ENCODE measurements at places on chromosomes 6 and 20.

DNA sequence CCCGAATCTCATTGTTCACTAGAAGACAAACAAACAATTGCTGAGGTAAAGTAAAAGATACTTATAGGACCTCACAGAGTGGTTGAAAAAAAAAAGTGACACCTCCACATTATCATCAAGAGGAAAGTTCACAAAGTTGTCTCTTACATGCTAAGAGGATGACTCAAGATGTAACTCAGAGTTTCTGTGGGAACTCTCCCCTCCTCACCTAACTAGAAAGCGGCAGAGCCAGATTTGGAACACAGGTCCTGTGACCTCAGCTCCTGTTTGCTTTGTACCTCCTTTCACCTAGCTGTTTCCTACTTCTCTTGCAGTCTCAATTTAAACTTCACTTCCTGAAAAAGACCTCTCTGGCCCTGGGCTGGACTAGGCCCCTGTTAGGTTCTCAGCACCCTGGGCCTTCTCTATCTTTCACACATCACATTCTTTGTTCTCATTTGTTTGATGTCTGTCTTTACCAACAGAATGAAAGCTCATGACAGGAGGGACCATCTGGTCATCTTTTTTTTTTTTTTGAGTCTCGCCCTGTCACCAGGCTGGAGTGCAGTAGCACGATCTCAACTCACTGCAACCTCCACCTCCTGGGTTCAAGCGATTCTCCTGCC, 60.8 kb downstream of the CD24 start:
- DNase-seq: no peak

GRCh38 chr6:31528307-31528777, 420 bp upstream of the MCCD1 start:
- DNase-seq: no peak

DNA sequence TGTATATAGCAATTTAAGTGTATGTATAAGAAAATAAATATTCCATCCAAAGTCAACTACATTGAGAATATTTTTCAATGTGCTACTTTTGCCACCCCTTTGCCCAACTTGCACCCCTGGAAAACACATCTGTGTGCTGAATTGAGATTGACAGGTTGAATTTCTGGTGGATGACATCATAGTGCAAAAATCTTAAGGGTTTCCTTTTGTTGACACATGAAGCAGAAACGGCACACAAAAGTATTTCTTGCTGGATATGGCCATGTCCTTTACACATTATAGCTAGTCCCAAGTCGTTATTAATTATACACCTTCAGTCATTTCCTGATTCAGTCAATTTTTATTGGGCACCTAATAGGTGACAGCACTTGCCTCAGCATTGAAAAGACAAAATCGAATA, 188.7 kb upstream of the FBXL4 start:
- DNase-seq: no peak

DNA sequence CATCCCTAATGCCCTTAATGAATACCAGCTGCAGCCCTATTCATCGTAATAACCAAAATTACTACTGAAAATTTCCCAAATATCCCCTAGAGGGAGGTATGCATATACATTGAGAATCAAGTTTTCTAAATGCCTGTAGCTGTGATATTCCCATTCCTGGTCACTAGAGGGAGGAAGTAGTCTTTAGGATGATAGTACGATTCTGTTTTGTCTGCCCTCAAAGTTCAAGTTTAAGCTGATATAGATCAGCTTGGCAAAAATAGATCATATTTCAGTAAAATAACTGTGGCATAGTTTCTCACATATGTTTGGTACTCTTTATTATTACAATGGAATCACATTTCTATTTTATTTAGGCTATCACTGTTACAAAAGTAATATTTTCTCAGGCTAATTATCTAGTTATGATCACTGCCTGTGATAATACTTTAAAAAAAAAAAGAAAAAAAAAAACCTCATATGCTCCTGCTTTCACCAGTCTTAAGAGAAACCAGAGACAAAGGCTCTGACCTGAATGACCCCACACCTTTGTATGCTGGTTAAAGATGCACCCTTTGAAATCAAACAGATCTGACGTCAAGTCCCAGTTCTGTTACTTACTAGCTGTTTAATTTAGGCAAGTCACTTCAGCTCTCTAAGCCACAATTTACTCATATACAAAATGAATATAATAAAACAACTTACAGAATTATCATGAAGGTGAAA, 11.0 kb downstream of the TSPYL1 start:
- no peak for DNase-seq

GRCh38 chr20:64044484-64045247, 4.8 kb downstream of the SOX18 start:
- DNase-seq: no peak

- no peak for DNase-seq
These were observed 27.4 kb downstream of the COL11A2 start for GRCh38 chr6:33164665-33165373.

- no peak for DNase-seq
These were observed 736.6 kb upstream of the NRSN1 start for GRCh38 chr6:23389386-23389785.

All from activated CD8-positive, alpha-beta memory T cell treated with anti-CD3 and anti-CD28 coated beads, Interleukin-2, amount 50 U/mL, for 4 hours (primary cell).